GM04504 (cell line): ENCODE measurements at places on chromosomes 2 and 18.
A peak's percentile ranks its signal among the peaks of the same experiment; 100 is the strongest.

- DNase-seq: peak; percentile 1
Measured at GRCh38 chr2:154623819-154624218, 74.7 kb upstream of the KCNJ3 start.

DNA sequence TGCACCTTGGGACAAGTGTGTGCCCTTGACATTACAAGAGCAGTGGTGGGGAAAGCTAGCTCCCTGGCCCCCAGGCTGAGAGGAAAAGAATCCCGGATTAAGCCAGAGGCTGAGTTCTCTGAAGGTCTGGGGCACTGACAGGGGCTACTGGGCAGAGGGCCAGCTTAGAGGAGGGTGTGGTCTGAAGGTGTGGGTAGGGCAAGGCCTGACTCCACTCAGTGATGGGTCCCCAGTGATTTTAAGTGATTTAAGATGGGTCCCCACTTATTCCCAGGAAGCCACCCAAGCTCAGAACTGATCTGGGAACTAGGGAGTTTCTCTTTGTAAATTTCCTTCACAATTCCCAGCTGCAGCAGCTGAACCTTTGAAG is 8.8 kb downstream of the TMEM37 start:
- DNase-seq: no peak

DNA sequence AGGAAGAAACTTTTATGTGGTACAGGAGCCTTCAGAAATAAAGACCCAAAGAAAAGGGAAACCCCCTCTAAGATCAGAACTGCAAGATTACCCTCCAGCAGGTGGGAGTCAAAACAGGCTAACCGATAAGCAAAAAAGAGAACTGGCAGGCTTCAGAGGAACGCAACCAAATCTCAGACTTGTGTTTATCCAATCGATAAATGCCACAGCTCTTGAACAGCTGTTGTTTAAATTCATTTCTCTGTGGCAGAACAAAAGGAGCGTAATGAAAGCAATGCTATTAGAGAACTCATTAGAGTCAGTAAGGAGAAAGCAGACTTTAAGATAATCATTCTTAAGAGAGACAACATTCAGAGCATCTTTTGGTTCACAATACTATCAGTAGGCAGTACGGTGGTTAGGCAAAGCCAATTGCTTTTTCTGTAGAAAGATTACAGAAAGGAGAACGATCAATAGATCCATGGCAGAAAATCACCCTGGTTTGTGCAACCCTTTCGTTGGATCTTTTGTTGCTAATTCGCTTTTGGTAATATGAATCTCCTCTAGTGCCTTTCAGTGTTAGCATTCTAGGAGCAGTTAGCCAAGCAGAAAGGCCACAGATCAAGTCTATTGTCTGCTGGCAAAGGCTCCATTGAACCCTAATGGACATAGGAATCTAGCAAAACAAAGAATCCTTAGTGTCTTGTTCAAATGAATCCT is 476.4 kb upstream of the CHST9 start:
- DNase-seq: no peak

GRCh38 chr2:47528874-47529273 is 125.9 kb downstream of the MSH2 start:
- DNase-seq: no peak

GRCh38 chr18:35502052-35502451 is 4.3 kb upstream of the INO80C start:
- DNase-seq: no peak

DNA sequence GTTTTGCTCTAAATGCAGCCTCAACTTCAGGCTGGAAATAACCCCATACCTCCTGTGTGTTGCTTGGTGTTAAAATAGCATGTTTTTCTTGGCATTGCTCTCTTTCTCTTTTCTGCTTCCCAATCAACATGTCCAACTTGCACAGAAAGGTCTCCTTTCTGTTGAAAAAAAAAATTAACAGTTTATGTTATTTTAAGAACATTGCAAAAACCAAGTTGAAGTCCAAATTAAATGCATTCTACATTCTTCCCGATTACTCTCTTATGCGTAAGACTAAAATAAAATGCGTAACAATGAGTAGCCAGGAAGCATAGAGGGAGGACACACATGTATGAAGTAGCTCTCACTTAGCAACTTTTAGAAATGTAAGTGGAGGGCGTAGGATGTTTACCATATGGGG is 1406.1 kb upstream of the NXPH2 start:
- no peak for DNase-seq

- no peak for DNase-seq
Measured at GRCh38 chr2:137467246-137467862, 496.9 kb upstream of the HNMT start.
